Effector memory CD8-positive, alpha-beta T cell (primary cell): ENCODE measurements at places on chromosomes 11 and 22.

GRCh38 chr11:64291752-64292459, 804 bp downstream of the KCNK4 start:
- DNase-seq: no peak

- no peak for DNase-seq
These were observed 108.9 kb upstream of the NCAM1 start for GRCh38 chr11:112852143-112852866.

DNA sequence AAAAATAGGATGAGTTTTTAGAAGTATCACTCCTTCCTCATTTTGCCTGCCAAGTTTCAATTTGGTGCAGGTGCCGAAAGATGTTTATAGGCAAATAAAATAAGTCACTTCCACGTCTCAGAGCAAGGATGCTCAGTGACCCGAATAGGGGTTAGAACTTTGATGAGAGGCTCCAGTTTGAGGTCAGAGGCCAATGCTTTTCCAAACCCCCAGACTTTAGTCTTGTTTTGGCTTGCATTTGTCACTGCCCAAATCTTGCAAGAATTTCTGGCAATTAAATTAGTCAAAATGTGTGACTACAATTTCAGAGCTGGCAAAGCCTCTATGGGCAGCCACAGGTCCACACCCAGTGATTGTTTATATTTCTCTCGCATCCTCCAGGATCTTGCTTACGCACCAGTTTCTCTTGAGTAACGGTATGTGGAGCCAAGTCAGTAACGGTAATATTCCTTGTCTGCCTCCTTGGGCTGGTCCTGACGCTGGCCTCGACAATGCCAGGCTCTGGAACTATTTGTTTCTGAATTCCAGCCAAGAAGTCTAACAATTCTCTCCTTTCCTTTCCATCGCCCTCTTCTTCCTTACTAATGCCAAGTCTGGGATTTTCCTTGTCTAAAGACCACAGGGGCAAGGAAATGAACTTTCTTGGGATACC, 9.9 kb upstream of the NUP160 start:
- no peak for DNase-seq

DNA sequence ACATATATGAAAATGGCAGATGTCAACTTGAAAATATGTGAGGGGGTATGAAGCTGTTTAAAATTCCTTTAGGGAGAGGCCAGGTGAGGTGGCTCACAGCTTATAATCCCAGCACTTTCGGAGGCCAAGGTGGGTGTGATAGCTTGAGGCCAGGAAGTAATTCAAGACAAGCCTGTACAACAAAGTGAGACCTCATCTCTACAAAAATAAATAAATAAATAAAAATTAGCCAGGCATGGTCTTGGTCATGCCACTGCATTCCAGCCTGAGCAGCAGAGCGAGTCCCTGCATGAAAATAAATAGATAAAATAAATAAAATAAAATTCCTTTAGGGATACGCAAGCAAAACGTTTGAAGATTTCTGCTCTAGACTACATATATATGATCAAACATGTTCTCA, 38.1 kb upstream of the FAM181B start:
- no peak for DNase-seq

- no peak for DNase-seq
These were observed 82.9 kb downstream of the EXT2 start for GRCh38 chr11:44178381-44178780.

GRCh38 chr11:33160136-33160535, 1.1 kb downstream of the CSTF3 start:
- no peak for DNase-seq

- DNase-seq: no peak
These were observed 709 bp upstream of the ST3GAL4 start for GRCh38 chr11:126354631-126355323.

GRCh38 chr22:49996518-49997250, 15.9 kb downstream of the IL17REL start:
- no peak for DNase-seq

GRCh38 chr11:47271328-47271727, 1.4 kb downstream of the MADD start:
- no peak for DNase-seq

DNA sequence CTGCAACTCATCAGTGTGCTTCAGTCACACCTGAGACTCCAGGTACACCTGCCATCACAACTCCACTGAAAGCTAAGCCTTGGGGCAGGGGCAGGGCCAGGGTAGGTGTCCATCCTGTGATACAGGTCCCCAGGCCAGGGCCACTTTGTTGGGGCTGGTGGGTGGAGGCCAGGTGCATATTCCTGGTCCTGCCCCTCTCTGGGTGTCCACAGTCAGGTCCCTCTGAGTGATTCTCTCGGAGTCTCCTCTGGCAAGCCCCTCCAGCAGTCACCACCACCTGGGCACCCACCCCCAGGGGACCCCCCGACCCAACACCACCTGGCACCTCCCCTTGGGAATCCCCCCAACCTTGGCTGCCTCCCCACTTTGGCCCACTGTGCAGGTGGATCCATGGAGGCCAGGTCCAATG, 9.5 kb upstream of the ACR start:
- no peak for DNase-seq

- DNase-seq: no peak
These were observed 10.7 kb downstream of the CARD10 start for GRCh38 chr22:37508431-37508992.

DNA sequence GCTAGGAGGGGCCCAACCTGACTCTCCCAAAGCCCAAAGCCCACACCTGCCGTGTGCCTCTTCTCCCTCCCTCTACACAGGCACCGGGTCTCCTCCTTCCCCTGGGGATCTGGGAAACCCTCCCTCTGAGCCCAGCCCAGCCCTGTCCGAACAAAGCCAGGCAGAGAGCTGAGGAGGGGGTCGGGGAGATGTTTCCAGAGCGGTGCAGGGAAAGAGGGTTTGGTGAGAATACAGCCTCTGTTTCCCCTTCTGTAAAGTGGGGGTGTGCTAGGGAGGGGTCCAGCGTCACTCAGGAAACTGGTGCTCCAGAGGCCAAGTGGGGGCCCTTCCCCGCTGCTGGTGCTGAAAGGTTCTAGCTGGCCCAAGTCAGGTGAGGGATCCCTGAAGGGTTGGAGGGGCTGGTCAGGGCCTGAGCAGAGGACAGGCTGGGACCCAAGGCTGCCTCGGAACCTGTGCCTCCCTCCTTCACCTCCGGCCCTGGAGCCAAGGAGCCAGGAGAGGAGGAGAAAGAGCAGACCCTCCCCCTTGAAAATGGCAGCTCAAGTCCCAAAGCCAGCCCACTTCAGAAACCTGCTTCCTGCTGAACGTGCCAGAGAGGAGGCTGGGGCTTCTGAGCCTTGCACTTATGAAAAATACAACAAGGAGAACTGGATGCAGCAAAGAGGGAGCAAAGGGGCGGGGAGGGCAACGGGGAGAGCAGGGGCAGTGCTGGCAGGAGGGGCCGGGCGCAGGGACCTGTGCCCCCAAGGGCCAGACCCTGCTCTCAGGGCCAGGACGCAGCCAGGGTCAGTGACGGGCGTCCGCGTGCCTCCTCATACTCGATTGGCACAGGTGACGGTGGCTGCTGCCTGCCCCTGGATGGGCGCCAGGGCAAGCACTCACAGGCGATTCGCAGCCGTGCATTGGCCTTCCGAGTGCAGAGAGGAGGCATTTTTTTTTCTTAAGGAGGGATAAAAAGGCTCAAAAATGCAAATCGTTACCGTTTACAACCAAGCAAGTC, 43.2 kb downstream of the MACROD1 start:
- DNase-seq: no peak

DNA sequence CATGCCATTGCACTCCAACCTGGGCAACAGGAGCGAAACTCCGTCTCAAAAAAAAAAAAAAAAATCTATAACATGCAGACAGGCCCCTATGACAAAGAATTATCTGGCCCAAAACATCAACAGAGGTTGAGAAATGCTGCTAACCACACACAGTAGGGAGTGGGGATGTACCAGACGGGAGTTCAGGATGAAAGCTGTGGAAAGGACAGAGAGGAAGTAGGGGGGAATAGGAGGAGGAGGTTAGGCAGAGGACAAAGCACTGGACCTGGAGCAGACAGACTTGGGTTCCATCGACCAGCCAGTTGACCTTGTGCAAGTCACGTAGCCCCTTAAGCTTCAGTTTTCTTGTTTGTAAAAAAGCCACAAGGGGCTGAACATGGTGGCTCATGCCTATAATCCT, 12.5 kb downstream of the LRP4 start:
- no peak for DNase-seq

- no peak for DNase-seq
These were observed 70.1 kb downstream of the CYB5R2 start for GRCh38 chr11:7603031-7603781.

DNA sequence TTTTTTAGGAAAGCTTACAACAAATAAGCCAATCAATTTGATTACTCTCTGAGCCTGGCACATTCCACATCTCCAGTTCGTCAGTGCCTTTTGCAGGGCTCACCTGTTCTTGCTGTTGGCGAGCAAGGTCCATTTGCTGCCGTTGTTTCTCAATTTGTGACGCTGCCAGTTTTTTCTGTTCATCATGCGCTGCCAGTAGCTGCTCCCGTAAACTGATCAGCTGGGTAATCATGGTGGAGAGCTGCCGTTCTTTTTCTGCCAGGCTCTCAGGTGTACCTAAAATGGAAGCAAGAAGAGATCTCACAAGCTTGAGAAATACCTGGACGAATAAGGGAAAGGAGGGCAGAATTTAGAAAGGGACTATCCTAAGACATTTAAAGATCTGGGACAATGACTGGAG, 169.7 kb downstream of the SOX6 start:
- no peak for DNase-seq

GRCh38 chr22:46008291-46008690, 31.3 kb upstream of the WNT7B start:
- no peak for DNase-seq

- no peak for DNase-seq
These were observed 16.2 kb upstream of the BCR start for GRCh38 chr22:23164091-23164490.

GRCh38 chr22:30435674-30436126, 10.1 kb downstream of the MTFP1 start:
- DNase-seq: peak; percentile 83

DNA sequence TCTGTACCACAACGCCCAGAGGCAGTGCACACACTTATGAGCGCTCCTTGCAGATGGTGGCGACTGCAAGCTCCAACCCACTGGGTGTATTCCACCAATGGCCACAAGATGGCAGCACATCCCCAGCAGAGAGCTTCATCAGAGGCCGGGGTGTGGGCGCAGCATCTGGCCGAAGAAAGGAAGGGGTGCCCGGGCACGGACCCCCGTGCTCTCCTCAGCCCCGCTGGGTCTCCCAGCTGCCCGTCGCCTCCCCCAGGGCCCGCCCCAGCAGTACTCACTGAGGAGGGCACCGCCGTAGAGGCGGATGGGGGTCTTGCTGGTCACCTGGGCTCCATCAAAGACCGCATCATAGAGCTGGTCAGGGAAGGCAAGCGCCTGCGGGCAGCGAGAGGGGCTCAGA, 14.2 kb downstream of the TP53I11 start:
- peak; percentile 83 for DNase-seq

GRCh38 chr11:68064926-68065325, 26.1 kb downstream of the TCIRG1 start:
- DNase-seq: no peak

DNA sequence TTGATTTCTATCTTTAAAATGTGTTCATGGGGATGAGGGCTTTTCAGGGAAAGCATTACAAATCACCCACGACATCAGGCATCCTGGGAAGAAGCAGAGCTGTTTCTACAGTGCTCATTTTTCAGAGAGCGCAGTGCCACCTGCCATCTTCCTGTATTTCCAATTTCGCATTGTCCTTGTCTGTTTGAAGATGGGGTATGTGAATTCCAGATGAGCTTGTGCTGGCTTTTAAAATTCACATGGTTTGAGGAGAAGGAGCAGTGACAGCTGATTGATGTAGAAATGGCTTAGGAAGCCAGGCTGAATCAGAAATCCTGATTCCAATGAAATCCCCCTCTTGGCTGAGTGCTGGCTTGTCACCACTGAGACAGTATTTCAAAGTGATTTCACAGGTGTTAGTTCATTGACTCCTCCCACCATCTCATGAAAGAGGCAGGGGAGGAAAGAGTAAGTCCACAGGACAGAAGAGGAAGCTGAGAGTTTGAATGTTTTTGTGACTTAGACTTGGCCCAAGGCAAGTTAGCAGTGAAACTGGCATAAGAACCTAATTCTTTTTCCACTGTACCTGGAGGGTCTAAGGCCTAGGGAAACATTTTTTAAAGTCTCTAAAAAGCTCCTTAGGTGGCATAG, 344.6 kb upstream of the C11orf87 start:
- DNase-seq: no peak

DNA sequence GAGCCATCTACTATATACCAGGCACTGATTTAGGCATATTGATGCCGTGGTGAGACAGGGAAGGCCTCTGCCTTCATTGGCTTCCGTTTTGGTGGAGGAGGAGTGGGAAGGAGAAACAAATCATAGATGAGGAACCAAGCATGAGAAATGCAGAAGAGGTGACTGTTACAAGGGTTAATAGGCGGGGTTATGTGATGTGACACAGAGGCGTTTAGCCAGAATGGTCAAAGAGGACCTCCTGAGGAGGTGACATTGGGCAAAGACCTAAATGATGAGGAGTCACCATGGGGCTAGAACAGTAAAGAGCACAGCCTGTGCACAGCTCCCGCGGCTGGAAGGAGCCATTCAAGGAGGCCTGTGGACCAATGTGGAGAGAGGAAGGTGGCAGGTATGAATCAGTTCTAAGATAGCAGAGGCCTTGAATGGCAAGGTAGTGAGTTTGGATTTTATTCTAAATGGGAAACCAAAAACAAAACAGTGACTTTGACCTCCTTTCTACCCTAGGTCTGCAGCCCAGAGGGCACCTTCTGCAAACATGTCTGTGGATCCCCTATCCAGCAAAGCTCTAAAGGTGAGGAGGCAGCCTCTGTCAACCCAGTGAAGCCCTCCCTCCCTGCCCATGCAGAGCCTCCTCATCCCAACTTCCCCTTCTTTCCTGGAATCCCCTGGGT, 11.7 kb downstream of the MAFF start:
- DNase-seq: no peak

DNA sequence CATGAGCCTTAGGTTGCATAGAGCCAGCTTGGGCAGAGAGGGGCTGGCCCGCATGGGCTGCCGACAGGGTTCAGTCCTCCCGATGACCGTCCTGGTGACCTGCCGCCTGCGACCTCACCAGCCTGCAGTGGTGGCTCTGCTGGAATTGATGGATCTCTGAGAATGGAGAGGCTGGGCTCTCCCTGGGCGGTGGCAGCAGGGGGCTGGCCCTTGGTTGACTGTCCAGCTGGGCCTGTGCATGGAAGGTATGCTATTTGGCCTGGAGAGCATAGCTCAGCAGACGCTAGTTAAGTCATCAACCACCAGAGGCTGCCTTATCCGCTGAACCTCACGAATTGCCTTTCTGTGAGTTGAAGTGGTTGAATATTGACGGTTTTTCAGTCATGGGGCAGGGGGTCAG, 19.7 kb downstream of the GRAMD4 start:
- no peak for DNase-seq

- DNase-seq: no peak
These were observed 6.5 kb upstream of the IL10RA start for GRCh38 chr11:117979481-117980211.

- no peak for DNase-seq
These were observed 695.3 kb downstream of the KCNA4 start for GRCh38 chr11:29321293-29322132.

GRCh38 chr11:44629732-44630345, 64.4 kb downstream of the CD82 start:
- no peak for DNase-seq
